ENCODE measurements at places on chromosomes 5 and 9.

DNA sequence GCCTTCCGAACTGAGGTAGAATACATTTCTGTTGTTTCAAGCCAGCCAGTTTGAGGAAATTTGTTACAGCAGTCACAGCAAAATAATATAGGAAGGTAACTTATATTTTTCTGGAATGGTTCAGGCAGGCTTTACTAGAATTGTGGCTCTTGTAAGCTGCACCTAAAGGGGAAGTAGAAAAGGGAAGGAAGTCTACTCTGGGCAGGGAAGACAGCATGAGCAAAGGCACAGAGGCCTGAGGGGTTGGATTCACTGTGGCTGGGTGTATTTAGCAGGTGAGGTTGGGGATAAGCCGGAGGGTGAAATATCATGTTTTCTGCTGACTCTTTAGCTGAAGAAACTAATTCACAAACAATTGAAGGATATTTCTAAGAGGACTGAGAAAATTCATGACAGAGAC lies 183.5 kb downstream of the GAS1 start:
- no peak for DNase-seq

- DNase-seq: no peak
Observed at GRCh38 chr5:968881-969280, 39.7 kb upstream of the NKD2 start.

GRCh38 chr5:72242796-72243475 lies 77.1 kb downstream of the MRPS27 start:
- no peak for DNase-seq

- no peak for DNase-seq
Observed at GRCh38 chr5:141957367-141957996, 520 bp downstream of the PCDH12 start.

DNA sequence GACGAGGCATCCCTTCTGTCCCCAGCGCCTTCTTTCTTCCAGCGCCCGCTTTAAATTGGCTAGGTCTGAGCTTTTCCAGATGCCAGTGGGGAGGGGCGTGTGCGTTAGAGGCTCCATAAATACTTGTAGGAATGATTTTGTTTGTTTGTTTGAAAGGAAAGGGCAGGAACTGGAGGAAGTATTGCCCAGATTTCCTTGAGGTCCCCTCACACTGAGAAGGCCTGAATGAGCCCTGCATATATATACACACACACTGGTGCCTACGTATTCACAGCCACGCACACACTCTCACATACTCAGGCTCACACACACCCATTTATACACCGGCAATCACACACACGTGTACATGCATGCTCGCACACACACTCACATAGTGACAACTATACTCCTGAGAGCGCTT lies 1.0 kb upstream of the SLIT3 start:
- DNase-seq: no peak

DNA sequence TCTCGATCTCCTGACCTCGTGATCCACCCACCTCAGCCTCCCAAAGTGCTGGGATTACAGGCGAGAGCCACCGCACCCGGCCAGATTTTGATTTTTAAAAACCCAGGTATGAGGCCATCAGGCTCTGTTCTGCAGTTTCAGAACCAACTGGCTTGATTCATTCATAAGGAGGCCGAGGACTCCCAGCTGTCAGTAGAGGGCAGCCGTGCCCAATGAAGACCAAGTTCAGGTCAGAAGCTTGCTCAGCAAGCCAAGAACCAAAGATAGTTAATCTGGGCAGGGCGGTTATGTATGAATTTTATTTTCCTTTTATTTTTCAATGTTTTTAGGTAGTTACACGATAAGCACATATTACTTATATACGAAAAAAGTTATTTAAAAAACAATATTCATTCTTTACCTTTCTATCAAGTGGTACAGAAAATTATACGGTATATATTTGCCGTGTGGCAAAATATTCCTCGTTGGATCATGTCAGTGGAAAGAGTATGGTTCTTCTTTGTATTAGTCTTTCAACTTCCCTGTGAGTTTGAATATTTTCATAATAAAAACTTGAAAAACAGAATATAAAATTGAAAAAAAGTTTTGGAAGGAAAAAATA lies 18.0 kb downstream of the MGAT1 start:
- peak; percentile 68 for DNase-seq

DNA sequence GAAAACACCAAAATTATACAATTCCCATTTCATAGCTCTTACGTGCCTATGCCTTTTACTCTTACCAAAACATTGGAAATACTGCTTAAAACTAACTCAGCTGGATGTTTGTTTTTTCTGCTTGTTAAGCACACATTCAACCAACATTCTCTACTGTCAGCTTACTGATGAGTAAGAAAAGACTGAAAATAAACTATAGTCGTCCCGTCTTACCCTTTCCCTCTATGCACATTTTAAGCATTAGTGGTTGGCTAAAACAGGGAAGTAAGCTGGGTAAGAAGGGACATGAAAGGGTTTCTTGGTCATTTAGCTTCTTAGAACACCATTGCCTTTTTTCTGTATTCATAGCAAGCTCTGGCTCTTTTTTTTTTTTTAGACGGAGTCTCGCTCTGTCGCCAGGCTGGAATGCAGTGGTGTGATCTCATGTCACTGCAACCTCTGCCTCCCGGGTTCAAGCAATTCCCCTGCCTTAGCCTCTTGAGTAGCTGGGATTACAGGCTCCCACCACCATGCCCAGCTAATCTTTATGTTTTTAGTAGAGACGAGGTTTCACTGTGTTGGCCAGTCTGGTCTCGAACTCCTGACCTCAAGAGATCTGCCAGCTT lies 232.1 kb upstream of the PCSK5 start:
- no peak for DNase-seq

DNA sequence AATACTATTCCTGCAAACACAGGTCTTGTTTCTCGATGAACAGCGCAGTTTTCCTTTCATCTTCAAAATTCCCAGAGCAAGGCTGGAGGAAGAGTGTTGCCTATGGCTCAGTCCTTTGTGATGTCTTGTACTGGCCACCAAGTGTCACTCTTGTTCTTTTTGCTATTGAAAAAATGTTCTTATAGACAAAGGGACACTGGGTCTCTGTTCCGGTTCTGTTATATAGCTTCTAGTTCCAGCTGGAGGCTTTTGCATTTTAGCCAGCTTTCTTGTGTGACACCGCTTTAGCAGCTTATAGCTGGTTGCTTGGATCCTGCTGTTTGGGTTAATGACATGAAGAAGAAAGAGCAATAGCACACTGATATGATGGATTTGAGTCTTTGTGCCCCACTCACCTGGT lies 343.7 kb upstream of the KCNN2 start:
- DNase-seq: no peak

GRCh38 chr9:93097511-93098201 lies 1.6 kb downstream of the CARD19 start:
- no peak for DNase-seq

- no peak for DNase-seq
Observed at GRCh38 chr5:174444479-174445188, 279.7 kb upstream of the MSX2 start.

DNA sequence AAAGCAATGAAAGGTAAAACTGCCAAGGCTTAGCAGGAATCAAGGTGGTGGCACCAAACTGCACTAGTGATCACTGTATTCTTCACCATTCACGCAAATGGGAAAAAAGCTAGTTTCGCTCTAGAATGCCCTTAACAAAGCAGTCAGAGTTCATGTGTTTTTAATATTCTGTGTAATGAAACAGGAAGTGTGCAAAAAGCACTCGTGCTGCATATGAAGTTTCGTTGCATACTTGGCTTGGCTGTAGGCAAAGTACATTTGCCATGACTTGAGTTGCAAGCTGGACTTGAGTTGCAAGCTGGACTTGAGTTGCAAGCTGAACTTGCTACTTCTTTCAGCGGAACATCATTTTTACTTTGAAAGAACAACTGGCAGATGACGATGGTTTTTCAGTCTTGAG lies 55.4 kb downstream of the FOXI1 start:
- no peak for DNase-seq

DNA sequence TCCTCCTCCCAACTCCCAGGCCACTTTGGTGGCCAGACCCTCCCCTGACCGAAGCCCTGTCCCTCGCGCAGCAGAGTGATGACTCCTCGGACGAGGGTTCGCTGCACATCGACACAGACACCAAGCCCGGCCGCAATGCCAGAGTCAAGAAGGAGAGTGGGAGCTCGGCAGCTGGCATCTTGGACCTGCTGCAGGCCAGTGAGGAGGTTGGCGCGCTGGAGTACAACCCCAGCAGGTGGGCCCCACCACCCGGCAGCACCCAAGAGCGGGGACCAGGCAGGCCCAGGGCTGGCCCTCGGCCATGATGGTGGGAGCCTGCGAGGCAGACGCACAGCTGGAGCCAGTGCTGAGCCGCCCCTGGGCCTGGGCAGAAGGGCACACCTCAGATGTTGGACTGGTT lies 90.6 kb downstream of the PHF2 start:
- no peak for DNase-seq

- DNase-seq: no peak
Observed at GRCh38 chr5:40677456-40677855, 2.3 kb upstream of the PTGER4 start.

- DNase-seq: no peak
Observed at GRCh38 chr5:156543348-156544145, 216.6 kb downstream of the SGCD start.

GRCh38 chr9:8012986-8013385 lies 213.4 kb upstream of the DMAC1 start:
- DNase-seq: no peak

DNA sequence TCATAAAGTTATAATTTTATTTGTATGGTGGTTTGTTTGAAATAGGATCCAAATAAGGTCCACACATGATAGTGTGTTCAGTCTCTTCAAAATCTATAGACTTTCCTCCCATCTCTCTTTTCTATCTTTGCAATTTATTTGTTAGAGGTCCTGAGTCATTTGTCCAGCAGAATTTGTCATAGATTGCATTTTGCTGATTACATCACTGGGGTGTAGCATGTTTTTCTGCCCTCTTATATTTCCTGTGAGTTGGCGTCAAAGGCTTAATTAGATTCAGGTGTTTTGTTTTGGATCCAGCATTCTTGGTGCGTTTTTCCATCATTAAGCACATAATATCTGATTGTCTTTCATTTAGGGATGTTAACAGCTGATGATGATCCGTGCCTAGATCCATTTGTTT lies 15.0 kb downstream of the CYFIP2 start:
- DNase-seq: no peak

- no peak for DNase-seq
Observed at GRCh38 chr9:23278561-23278960, 547.5 kb downstream of the ELAVL2 start.

- DNase-seq: peak; percentile 19
Observed at GRCh38 chr5:37552770-37553719, 173.9 kb downstream of the WDR70 start.

DNA sequence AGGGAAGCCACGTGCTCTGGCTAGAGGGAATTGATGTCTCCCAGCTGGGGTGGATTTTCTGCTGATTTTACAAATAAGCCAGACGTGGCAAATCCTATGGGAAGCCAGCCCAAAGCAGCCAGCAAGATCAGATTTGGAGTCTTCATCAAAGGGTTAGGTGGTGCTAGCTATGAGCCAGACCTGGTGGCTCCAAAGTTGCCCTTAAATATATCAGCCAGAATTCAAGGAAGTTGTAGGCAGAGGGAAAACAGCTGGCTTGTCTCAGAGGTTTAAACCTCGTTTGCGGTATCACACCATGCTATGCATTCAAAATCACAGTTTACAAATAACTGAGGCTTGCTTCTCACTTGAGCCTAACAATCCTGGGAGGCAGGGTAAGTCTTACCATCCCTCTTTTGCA lies 313.2 kb downstream of the MLLT3 start:
- DNase-seq: no peak

DNA sequence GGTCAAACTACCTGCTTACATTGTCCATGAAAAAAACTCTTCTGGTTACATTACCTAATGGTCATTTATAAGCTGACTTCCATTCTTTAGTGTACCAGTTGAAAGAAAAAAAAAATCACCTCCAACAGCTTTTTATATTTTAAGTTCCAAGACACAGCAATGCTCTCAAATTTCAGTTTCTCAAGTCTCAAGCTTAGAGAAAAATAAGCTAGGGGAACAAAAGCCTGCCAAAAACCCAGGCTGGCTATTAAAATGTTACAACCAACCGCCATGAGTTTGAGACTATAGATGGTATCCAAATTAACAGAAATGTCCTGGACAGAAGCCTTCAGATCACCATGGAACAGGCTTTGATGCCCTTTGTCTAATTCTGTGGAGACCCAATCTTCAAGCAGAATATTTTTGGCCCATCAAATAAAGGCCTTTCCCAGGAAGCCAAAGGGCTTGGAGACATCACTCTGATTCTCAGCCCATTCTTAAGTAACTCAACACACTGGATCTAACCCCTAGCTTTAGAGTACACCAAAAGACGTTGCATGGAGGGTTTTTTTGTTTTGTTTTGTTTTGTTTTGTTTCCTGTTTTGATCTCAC lies 343.7 kb downstream of the GLIS3 start:
- DNase-seq: no peak

DNA sequence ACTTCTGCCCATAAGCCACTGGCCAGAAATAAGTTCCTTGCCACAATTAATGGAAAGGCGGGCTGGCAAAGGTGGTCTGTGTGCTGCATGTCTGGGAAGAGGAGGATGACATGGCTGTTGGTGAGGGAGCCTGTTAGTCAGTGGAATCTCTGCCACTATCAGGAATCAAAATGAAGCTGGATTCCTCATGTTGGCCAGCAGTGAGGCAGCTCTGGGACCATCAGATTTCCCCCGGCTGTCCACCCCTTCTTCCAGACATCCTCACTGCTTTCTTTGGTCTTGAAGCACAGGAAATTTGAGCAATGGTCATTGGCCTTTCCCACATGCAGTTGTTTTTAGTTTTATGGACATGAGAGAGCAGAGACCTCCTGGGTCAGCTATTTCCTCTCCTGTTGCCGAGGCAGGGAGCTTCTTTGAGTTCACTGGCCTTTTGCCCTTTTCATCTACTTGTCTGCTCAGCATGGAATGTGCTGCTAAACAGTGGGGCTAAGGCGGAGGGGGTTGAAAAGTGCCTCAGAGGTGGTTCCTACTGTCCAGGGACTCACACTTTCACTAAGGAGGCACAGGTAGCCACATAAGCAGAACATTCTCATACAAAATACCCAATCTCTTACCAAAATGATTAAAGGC lies 34.8 kb upstream of the NEURL1B start:
- DNase-seq: no peak

DNA sequence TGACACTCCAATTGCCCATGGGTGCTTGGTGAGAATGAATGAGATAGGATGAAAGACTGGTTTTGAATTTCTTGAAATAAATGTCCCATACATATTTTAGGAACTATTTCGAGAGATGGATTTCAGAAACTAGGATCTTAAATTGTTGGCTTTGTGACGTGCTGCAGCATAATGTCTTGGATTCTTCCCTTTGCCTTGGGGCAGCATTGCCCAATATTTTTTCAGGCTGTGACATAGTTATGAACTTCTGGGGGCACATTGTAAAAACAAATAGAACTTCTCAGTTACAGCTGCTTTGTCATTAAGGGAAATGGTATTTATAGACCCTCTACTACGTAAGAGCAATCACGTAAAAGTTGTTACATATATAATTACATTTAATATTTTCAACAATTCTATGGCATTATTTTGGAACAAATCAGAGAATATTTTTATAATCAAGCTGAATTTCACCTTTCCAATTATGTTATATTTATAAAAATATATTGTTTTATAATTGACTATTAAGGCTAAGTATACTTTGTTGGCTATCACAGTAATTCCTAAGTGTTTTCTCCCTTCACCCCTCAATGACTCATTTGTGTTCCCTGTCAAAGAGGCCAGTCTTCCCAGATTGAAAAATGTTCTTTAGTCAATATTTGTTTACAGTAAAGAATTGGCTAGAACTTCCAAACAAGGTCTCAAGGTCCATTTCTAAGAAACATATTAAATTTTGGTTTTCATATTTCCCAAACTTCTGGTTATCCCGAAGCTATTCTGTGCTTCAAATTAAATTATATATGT lies 1388.3 kb upstream of the ACO1 start:
- no peak for DNase-seq

All from endothelial cell (in vitro differentiated cells).